ENCODE measurements at places on chromosomes 16 and 17. TPM values are rescaled to one million over a fixed set of nuclear protein-coding genes. Genes with fewer than 3 reads are reported as not detected.

DNA sequence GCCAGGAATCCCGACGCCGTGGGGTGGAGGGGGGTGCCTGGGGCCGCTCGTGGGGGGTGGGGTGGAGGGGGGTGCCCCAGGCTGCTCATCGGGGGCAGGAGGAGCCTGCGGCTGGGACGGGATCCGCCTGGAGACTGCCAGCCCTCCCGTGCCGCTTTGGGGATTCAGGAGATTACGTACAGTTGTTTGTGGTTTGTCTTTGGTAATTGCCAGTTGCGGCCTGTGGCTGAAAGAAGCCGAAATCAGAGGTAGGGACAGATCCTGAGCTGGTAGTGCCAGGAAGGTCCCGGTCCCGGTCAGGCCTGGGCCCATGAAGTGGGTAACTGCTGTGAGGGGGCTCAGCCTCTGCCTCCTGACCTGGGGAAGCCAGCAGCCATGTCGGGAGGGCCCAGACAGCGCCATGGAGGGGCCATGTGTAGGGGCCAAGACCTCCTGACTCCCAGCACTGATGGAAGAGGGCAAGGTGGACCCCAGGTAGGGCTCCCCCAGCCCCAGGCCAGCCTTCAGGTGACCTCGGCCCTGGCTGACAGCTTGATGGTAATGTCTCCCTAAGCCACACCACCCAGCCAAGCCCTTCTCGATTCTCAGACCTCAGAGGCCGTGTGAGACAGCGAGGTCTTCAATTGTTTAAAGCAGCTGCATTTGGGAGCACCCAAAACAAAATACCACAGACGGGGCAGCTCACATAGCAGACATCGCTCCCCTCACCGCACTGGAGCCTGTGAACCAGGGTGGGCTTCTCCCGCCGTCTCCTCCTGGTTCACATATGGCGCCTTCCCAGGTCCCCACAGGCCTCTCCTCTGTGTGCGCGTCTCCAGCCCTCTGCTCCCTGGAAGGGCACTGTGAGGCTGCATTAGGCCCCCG is 34.9 kb upstream of the SSTR5 start:
- DNase-seq, result no peak

DNA sequence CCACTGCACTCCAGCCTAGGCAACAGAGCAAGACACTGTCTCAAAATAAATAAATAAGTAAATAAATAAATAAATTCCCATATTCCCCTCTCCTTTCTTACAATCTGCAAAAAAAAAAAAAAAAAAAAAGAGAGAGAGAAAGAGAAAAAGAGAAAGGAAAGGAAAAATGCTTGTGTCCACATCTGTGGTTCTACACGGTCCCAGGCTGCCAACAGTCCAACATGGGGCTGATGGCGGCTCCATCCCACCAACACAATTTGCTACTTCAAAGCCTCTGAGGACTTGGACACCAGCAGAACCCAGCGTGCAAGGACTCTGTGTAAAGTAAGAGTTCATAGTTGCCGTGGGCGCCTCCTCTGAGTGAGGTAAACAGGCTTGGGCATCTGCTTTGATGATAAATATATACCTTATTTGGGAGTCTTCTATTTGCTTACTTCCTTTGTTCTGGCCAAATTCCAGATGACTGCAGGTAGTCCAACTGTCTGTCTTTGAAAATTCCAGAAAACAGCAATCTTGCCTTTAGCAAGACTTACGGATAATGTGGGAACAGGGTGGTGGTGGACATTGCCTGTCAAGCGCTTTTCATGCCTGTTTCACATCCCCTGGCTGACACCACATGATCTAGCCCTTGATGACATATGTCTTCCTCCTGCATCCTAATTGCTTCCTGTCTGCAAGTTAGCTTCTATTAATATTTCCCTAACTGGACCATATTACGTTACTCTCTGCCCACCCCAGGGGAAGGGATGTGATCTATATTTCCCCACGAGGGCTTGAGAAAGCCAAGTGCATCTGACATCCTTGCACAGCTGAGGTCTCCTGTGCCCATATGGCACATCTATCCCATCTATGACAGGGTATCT is 10.1 kb downstream of the LITAF start:
- DNase-seq, result peak; percentile 22

DNA sequence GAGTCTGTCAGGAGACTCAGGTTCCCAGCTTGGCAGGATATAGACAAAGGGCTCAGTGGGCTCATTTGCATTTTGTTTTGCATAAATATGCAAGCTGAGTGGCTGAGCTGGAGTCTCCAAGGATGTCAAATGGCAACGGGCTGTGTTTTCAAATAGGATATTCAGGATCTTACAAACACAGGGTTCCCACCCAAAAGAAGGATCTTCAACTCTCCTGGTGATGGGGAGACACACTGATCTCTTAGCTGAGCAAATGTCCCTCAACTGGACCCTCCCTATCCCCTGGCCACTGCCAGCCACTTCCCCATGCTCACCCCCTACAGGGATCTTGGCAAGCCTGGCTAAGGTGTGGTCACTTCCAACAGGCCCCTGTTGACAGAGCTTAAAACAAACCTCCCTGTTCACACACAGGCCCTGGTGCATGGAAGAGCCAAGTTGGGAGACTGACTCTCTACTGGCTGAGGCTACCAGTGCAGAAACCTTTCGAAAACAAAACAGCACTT is 61.6 kb downstream of the SOX9 start:
- no peak for DNase-seq

CCL14 gene
- total RNA-seq, result 20.7 TPM

MYL4 gene
- 3.0 TPM for total RNA-seq

GRCh38 chr16:85321509-85322271 is 209.4 kb upstream of the CIBAR2 start:
- peak; percentile 89 for DNase-seq

DNA sequence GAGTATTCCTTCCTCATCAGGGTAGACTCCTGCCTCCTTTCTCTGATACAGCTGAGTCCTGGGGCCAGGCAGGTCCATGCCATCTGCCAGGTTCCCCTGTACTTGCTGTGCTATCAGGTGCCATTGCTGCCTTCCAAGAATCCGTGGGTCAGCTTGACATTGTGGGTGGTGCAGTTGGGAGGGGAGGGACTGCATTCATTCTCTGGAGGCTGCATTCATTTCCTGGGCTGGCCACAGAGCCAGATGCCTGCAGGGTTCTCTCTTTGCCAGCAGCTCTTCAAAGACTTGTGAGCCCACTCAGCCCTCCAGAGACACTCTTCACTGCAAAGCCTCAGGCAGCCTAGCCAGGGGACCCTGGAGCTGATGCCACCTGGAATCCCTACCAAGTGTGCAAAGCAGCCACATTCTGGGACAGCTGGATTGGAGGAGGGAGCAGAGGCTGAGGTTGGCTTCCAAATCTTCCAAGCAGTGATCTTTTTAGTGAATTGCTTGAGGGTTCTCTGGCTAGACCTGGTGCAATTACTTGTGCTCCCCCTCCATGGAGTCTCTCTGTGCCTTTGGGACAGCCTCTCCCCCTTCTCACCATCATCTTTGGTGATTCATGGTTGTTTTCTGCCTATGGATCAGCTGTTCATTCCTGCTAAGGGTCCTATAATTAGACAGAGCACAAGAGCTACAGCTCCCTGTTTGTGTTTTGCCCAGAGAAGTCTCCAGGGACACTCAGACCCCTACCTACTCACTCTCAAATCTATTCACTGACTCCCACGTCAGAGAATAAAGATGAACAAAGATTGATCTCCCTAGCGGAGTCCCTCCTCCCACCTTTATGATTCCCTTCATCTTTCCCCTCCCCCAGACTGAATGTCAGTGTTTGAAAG is 20.9 kb downstream of the ANKFN1 start:
- DNase-seq, result no peak

AIPL1 gene
- total RNA-seq, result not detected

MAPT gene
- total RNA-seq, result 5.5 TPM

DNA sequence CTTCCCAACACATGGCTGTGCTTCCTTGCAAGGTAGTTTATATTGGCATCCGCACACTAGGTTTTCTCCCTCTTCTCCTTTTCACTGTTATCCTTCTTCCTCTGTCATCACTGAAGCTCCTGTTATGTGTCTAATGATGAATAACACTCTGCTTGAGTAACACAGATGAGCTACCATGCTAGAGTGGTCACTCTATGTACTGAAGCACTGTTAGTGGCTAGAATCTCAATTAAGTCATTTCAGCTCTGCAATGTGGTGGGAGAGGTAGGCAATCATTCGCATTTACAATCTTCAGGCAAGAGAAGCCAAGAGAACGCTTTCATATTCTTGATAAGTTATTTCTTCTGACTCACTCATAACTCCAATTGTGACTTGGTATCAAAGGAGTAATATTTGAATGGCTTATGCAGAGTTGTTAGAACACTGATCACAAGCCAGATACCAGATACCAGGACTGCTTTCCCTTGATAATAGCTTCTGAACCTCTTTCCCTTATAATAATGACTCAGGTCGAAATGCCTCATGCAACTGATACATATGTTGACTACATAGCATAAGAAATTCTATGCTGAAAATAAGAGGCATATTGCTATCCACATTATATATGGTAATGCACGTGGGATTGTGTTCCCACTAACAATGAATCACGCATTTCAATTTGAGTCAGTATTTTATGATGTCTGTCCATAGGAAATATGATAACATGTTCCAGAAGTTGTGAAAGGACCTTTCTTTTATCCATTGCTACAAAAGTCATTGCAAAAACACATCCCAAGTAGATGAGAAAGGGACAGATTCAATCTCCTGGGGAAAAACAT is 158.0 kb upstream of the HS3ST3A1 start:
- DNase-seq, result no peak

ZCCHC14 gene
- total RNA-seq, result 23.9 TPM

DNA sequence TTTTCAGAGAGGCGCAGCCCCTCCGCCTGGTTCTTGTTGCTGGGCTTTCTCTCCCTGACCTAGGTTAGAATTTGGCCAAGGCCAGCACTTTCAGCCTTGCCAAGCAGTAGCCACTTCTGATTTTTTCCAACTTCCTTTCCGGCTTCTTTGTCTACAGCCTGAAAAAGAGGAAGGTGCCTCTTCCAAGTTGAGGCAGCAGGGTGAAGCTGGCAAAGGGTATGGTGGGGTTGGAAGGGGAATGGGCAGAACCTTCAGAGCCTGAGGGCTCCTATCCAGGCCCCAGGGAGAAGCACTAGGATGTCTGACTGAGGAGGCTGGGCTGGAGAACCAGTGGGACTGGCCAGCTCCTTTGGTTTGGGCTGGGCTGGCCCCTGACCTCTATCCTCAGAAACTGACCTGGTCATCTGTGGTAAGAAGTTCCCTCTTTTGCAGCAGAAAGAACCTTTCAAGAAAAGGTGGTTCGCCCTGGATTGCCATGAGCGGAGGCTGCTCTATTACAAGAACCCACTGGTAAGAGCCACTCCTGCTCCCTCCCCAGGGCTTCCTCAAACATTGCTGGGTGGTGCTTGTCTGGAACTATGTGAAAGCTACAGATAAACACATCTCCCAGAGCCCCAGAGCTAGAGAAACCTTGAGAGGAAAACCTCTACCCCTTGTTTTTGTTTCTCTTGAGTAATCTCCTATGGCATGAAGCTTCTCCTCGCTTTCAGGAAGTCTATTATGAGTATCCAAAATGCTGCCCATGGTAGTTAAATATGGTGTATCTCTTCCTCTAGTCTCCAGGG is 16.6 kb upstream of the RNF135 start:
- peak; percentile 67 for DNase-seq

DNA sequence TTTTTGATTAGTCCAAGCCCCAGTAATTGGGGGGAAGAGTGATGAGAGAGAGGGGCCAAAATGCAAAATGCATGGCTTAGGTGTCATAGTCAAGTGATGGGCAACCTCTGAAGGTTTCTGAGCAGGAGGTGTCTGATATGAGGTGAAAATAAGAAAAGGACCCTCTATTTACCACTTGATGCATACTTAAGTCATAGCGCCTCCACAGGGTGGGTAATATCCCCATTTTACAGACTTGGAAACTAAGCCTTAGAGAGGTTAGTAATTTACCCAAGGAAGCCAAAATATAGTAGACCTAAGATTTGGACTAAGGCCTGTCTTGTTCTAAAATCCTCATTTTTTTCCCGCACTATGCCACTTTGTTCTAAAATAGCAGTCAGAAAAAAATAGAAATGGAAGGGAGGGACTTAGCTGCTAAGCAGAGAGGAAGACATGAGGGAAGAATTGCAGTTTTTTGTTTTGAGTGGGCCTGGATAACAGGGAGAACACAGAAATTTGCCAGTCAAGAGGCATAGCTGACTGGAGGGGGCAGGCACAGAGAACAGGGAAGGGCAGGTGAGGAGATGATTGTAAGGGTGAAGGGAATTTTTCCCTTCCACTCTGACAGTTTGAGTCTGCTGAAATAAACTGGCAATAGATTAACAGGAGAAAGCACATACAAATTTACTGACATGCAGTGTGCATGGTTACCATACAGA is 2.3 kb upstream of the GRB2 start:
- no peak for DNase-seq

GRCh38 chr16:79163691-79164387 is 436.7 kb downstream of the MAF start:
- DNase-seq, result peak; percentile 68

DNA sequence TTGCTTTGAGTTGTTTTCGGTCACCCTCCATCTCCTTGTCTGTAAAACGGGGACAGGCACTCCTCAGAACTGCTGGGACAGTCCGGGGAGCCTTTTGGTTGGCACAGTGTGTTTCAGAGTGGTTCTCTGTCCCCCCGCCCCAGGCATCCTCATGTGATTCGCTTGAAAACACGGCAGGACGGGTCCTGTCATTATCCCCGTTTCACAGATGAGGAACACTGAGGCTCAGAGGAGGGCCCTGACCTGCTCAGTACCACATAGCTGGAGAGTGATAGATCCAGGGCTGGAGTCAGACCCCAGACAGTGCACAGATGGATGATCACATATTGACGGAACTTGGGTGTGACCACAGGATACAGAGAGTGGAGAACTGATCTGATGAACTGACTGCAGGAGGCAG is 13.5 kb upstream of the ADGRG1 start:
- no peak for DNase-seq

GRCh38 chr16:54522584-54522983 is 236.0 kb upstream of the IRX3 start:
- no peak for DNase-seq

- DNase-seq, result no peak
Measured at GRCh38 chr17:63753215-63753614, 11.6 kb upstream of the STRADA start.

DNA sequence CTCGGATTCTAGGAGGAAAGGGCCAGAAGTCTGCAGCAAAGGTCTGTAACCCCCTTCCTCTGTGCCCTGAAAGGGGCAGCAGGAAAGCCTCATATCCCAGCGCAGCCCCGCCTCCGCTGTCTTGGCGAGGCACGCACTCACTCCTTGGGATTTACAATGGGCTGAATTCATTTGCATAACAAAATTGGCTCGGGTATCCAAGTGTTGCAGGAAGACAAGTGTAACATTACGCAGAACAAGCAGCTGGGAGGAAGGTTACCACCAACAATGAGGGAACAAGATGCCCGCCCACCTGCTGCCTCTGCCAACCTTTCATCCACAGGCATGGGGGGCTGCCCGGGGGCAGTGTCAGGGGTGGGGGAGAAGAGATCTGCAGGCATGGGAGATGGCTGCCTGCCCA is 130.4 kb downstream of the MRM1 start:
- no peak for DNase-seq

RMI2 gene
- 1.7 TPM for total RNA-seq

CLEC19A gene
- total RNA-seq, result not detected

GRCh38 chr16:5604770-5605169 is 507.2 kb upstream of the EEF2KMT start:
- DNase-seq, result no peak

GRCh38 chr17:64009571-64010402 is 10.6 kb downstream of the ICAM2 start:
- no peak for DNase-seq

GRCh38 chr17:71753070-71753469 is 367.8 kb upstream of the SOX9 start:
- no peak for DNase-seq

HOXB3 gene
- total RNA-seq, result 11.3 TPM

ABCC12 gene
- not detected for total RNA-seq

- DNase-seq, result no peak
Measured at GRCh38 chr16:56986361-56986760, 3.0 kb upstream of the NLRC5 start.

HOXB13 gene
- total RNA-seq, result not detected

GRCh38 chr16:75108792-75109731 is 7.5 kb downstream of the LDHD start:
- DNase-seq, result peak; percentile 92

All from lower lobe of right lung (tissue), 2 donors.